Sciatic nerve (tissue), 2 donors: ENCODE measurements at places on chromosomes 5 and 9.

GRCh38 chr9:98599566-98600216, 109.0 kb downstream of the GABBR2 start:
- DNase-seq = no peak

DNA sequence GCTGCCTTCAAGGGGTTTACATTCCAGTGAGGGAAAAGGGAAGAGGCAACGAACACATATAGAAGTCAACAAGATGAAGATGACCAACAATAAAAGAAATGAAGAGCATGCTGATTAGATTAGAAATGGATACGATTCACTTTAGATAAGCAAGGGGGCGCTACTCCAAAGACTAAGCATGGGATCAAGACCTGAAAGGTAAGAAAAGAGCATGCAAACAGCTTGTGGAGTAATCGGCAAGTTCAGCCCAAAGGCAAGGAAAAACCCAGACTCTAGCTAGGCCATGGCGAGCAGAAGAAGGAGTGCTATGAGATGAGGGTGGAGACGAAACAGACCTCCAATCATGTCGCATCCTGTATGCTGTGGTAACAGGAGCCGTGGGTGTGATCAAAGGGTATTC, 124.4 kb downstream of the FANCC start:
- no peak for DNase-seq

DNA sequence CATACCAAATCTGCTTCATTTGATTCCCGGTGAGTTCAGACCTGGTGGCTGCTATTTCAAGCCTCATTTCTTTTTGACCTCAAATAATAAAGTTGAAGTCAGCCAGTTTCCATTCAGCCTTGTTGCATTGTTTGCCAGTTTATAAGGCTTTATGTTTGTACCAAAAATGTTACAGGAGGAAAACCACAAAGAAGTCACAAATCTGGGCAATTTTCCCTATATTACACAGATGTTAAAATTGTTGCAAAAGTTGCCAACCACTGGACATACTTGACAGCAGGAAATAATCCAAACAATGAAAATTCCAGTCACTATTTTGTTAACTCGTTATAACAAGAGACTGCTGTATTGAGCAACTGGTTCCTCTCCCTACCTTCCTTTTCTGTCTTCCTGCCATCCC, 1325.0 kb upstream of the DMAC1 start:
- DNase-seq = no peak

DNA sequence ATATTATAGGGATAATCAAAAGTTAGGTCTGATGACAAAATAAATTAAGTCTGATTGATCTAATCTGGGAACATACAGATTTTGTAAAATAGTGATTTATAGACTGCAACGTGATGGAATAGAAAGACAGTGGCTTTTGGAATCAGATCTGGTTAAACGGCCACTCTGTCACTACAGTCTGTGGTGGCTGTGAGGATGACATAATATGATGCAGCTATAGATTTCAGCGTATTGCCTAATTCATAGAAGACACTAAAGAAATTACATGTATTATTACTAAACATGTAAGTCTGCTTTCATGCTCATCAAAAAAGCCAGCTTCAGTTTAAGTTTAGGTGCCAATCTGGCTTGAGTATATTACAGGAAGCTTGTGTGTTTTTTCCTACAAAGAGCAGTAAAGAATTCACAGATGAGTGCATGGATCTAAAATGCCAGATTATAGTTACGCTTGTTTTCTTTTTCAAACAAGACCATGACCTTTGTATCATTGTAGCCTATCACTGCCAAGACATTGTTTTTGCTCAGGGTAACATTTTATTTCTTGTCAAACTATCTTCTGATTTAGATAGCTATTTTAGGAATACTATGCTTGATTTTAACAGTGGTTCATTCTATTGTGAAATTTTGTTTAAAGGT, 25.7 kb downstream of the CPEB4 start:
- no peak for DNase-seq

- no peak for DNase-seq
Measured at GRCh38 chr9:131216806-131217205, 59.5 kb downstream of the FAM78A start.

GRCh38 chr9:134502809-134503211, 138.8 kb upstream of the COL5A1 start:
- DNase-seq = peak; percentile 64

DNA sequence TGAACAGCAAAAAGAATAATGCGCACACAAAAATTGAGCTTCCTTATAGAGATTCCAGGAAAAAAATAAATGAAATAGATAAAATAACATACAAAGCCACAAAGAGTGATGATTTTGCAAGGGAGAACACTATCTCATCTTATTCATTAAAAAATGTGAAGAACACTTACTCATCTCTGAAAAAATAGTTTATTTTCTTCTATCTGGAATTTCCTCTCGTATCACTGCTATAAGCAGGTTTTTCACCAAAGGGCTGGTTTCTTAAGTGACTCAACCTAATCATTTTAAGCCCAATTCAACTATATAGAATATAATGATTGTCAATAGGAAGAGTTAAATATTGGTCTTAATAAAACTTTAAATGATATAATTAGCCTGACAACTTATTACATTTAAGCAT, 504.9 kb downstream of the NR2F1-AS1 start:
- no peak for DNase-seq

GRCh38 chr5:14187157-14187556, 44.0 kb downstream of the TRIO start:
- DNase-seq = no peak

GRCh38 chr5:106292654-106293053, 1378.1 kb downstream of the EFNA5 start:
- DNase-seq = no peak
